ENCODE measurements at places on chromosomes 3 and 15. TPM values are rescaled to one million over a fixed set of nuclear protein-coding genes. Genes with fewer than 3 reads are reported as not detected.

Gene SH2D7
- polyA plus RNA-seq = 0.83 TPM

Gene GABRR3
- not detected for polyA plus RNA-seq

Gene RETNLB
- not detected for polyA plus RNA-seq

GRCh38 chr3:13879946-13880810 is at the start of gene WNT7A:
Gene WNT7A, minus strand, starts transcription at chr3:13880071. Its CDS starts 255 bp downstream, at chr3:13879816.
- DNase-seq = no peak

- DNase-seq = no peak
Measured at GRCh38 chr15:80789296-80789695, 10.1 kb downstream of the CEMIP start.

DNA sequence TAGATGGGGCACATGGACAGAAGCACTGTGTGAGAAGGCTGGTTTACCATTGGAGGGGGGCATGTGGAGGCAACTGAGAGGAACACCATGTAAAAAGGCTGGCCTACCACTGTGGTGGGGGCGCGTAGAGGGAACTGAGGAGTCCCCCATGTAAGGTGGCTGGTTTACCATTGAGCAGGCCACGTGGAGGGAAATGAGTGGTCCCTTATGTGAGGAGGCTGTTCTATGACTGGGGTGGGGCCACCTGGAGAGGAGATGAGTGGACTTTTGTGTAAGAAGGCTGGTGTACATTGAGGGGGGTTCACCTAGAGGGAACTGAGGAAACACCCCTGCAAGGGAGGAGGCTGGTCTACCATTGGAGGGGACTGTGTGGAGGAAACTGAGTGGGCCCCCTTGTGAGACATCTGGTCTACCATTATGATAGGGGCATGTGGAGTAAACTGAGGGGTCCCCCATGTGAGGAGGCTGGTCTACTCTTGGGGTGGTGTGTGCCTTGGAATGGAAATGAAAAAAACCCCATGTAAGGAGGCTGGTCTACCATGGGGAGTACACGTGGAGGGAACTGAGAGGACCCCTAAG is 156.9 kb downstream of the FBLN2 start:
- DNase-seq = no peak

DNA sequence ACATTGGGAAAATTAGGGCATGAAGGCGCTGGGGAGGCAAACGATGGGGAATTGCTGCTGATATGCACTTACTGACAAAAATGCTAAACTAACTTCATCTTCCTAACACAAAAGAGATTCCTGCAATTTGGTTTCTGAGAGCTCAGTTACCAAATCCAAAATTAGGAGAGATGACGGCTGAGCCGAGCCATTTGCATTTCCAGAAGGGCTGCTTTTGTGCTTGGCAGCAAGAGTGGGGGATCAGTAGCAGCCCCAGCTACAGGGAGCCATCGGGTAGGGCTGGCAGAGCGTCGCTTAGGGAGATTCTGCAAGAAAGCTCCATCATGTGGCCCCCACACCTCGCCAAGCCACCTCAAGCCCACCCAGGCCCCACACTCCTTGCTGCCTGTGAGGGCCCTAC is 16.1 kb upstream of the DUSP7 start:
- DNase-seq = no peak

DNA sequence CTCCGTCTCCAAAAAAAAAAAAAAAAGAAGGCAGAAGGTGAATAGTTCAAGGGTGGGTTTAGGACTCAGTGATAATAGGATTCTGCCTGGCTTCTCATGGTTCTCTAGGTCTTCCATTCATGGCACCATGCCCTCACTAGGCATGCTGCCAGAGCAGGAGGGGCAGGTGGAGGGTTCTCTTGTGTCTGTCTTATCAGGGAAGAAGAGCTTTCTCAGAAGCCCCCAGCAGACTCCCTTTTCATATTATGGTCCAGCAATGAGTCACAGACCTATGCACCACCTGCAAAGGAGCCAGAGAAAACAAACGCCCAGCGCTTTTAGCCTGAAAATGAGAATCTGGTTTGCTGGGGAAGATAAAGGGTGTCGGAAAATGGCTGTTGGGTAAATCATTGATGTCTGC is 3.0 kb downstream of the CCR2 start:
- no peak for DNase-seq
